ENCODE measurements at places on chromosomes 11 and 22.

GRCh38 chr11:9528573-9529333 lies 44.7 kb upstream of the WEE1 start:
- DNase-seq = no peak

DNA sequence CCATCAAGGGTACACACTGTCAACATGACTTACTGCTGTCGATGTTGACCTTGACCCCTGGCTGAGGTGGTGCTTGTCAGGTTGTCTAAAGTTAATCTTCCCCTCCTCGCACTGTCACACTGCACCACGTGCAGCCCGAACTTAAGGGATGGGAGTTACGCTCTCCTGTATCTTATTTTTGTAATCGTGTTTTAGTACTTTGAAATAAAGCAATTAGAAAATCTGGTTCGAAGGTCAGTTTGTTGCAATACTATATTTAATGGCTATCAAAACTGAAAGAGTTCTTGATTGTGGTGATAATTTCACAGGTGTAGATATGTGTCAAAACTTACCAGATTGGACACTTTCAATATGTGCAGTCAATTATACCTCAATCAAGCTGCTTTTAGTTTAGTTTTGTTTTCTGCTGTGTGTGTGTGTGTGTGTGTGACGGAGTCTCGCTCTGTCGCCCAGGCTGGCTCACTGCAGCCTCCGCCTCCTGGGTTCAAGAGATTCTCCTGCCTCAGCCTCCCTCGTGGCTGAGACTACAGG lies 10.7 kb upstream of the ST14 start:
- DNase-seq = no peak

DNA sequence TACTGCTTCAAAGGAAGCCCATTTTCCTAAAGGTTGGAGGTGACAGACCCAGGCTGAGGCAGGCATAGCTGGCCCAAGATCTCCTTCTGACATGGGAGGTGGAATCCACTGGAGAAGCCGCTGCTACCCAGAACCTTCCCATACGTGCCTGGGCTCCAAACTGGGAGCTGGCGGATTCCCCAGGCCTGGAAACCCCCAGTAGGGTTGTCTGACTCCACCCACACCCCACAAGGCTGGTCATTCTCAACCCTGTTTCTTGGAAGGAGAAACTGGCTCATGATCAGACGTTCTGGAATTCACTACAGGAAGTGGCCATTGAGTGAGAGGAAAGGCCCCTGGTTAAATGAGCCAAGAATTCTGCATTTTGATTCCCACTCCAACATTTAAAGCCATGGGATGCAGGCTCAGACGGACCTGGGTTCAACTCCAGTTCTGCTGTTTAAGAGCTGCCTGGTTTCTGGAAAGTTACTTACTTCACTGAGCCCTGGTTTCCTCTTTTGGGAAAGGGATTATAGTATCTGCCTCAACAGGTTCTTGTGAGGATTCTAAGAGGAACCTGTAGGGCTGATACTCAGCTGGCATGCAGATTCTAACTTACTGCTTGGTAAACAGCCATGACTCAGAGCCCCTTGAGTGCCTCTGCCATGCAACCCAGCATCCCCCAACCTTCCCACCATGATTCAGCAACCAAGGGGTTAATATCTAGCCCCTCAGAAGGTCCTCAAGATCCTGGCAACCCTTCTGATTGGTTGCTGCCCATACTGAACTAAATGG lies 19.4 kb upstream of the TSKU start:
- DNase-seq = no peak

DNA sequence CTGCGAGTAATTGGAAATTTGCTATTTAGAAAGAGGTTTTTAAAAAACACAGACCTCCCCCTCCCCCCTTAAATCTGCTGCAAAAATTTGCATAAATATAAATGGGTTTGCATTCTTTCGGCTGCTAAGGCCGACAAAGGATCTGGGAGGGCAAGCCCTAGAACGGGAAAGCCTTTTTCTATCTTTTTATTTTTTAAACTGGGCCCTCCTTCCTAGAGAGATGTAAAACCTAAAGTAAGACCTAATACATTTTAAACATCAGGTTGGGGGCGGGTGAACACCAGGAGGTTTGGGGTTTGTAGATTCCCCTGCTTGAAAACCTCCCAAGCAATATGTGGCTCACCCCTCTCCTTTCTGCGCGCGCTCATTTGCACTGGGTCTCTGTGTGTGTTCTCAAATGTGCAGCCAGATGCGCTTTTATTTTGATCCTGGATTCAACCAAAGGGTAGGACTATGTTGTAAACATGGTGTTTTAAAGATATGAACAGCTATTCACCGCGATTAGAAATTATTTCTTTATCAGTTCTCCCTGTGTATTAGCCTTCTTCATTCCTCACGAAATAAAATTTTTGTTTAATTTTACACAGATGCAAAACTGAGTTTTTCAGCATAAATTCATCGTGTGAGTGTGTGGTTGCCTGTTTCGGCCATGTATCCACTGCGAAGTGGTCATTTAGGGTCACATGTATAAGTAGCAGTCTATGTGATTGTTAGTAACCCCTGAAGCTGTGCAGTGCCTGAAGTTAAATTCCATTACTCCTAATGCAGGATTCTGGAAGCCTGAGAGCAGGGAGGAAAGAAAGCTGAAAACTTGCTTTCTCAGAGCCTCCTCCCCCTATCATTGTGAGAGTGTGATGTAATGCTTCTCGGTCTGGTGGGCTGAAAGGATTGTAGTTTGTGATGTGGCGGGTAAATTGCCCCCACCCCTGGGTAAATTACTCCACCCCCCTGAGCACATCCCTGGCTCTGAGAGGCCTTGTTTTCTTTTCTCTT lies 988 bp downstream of the TNRC6B start:
- DNase-seq = no peak

GRCh38 chr11:68933605-68934320 lies 30.1 kb downstream of the IGHMBP2 start:
- DNase-seq = no peak

DNA sequence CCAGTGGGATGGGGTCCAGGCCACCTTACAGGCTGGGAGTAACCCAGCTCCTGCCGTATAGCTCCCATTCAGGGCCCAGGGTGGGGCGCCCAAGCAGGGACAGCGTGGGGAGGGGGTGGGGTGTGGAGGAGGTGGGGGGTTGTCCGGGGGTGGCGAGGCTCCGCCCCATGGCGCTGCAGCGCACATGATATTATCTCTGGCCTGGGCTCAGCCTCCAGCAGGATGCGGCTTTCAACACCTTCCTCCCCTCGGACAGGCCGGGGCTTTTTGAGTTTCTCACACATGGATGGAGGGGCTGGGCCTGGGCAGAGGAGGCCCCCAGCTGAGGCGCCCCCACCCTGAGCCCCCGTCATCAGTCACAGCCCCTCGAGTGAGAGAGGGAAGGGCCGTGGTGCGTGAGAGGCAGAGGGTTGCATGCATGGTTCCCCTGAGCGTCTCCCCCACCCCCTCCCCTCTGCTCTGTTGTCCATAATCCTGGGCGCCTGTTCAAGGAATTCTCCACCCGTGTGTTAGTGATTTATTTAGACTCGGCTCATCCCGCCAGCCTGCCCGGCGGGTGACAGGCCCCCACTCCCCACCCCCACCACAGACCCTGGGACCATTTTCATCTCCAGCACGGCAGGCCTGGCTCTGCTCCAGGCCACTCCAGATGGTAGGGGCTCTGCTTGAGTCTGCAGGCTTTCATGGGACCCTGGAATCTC lies 44.9 kb downstream of the WNT11 start:
- DNase-seq = no peak

- peak; percentile 62 for DNase-seq
Measured at GRCh38 chr22:37464181-37464580, 22.0 kb downstream of the MFNG start.

GRCh38 chr11:77102246-77103210 lies at the start of gene OMP:
Gene OMP (plus strand): TSS chr11:77102840. CDS start chr11:77102840, 0 bp downstream.
- DNase-seq = no peak

DNA sequence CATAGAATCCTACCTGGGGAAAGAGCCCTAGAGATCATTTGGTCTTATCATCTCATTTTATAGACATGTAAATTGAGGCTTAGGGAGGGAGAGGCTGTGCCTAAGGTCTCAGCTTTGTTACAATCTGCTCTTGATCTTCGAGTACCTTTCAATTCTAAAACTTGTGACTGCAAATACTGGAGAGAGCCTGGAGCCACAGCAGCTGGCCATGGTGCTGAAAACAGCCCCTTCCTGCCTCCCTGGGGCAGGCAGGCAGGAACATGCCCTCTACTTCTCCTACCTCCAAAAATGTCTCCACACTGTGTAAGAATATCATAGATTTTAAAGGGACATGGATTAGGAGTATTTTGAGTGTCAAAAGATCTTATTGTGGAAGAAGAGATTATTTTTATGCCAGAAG lies 52.2 kb downstream of the C22orf42 start:
- DNase-seq = no peak

DNA sequence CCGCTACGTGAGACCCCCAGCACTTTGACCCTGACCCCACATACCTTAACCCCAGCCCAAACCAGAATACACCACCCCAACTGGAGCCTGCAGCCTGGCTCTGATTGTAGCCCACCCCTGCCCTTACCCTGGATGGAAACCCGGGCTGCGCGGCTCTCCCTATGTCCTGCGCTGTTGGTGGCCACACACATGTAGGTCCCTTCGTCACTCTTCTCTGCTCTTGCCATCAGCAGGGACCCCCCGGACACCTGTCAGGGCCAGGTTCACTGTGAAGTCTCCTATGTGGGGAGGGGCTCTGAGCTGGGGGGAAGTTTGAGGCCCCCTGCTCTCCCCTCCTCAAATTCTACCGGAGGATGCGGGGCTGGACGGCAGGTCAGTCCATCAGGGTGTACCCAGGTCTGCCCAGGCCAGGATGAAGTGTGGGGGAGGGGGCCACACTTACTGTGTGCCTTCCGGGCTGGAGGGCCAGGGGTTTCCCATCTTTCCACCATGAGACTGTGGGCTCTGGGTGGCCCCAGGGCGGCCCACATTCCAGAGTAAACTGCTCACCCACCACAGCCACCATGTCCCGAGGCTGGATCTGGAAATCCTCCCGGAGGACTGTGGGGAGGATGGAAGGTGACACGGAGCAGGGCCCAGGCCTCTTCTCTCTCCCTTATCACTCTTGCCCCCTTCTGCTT lies 1.5 kb downstream of the ROBO4 start:
- DNase-seq = no peak

- no peak for DNase-seq
Measured at GRCh38 chr11:28090052-28090749, 17.8 kb downstream of the KIF18A start.

- no peak for DNase-seq
Measured at GRCh38 chr11:100719362-100719761, 32.3 kb downstream of the ARHGAP42 start.
